ENCODE measurements at places on chromosomes 5 and 9.

- no peak for DNase-seq
Measured at GRCh38 chr9:125612616-125613015, 94.4 kb downstream of the MAPKAP1 start.

- DNase-seq: peak; percentile 92
Measured at GRCh38 chr5:150595466-150596031, 44.9 kb upstream of the SYNPO start.

DNA sequence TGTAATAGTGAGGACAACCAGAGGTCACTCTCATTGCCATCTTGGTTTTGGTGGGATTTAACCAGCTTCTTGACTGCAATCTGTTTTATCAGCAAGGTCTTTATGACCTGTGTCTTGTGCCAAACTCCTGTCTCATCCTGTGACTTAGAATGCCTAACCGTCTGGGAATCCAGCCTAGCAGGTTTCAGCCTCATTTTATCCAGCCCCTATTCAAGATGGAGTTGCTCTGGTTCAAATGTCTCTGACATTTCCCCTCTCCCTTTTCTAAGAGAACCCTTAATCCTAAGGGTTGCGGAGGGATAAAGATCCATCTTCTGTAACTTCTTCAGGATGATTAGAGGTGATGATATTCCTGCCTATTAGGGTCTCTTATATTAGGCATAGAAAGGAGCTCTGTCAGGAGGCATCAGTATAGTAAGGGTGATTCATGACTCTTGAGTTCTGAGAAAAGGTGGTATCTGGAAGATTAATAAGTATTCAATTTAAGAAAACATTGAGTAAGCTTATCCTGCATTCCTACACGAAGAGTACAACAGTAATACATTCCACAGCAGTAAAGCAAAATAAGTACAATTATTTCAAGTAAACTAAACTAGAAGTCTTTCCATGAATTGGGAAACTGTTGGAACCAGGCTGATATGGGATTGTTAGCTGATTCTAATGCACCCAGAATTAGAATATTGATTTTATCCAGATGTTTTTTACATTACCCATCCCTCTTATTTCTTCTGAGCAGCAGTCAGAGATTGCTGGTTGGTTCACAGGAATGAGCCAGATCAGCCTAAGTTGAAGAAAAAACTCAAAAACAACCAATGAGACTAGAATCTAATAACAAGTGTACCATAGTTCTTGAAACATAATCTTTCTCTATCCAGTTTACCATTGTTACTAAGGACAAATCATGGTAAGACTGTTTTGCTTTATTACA, 39.9 kb downstream of the SHC3 start:
- peak; percentile 84 for DNase-seq

DNA sequence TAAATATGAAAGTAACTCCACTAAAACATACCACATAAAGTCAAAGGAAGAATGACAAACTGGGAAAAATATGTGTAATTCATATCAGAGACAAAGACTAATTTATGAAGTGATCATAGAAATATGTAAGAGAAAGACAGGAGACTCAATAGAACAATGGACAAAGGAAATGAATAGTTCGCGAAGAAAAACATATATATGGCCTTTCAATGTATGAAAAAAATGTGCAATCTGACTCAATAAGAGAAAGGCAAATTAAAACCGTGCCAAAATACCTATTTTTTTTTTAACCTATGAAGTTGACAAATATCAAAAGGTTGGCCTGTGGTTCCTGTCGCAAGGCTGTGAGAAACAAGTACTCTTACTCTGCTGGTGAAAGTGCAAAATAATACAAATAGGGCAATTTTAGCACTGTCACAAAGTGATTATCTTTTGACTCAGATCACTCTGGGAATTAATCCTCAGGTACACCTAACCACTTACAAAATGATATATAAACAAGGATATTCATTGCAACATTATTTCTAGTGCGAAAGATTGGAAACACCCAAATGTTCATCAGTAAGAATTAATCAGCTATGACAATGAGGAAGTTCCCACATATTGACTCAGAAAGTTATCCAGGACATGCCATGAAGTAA, 3.7 kb downstream of the C9 start:
- peak; percentile 32 for DNase-seq

DNA sequence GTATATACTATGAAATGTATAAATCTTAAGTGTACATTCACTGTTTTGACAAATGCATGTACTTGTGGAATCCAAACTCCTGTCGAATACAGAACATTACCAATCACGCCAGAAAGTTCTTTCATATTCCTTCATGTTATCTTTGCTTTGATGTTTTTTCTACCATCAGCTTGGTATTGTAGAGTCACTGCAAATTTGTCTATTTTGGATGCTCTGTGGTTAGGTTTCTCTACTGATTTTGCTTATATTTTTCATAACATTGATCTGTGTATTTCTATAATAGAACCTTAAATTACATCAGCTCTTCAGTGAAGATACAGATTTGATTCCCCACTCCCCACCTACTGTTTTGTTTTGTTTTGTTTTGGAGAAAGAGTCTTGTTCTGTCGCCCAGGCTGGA, 30.8 kb downstream of the HABP4 start:
- no peak for DNase-seq

DNA sequence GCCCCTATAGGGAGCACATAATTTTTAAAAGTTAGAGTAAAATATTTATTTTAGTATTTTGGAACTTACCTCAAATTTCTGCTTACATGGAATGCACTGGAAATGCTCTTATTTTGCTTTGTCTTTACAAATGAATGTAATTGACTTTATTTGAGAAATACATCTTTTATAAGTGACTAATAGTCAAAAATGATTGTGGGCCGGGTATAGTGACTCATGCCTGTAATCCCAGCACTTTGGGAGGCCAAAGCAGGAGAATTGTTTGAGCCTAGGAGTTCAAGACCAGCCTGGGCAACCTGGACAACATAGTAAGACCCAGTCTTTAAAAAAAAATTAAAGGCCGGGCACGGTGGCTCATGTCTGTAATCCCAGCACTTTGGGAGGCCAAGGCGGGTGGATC, 5.8 kb downstream of the HMGCR start:
- no peak for DNase-seq

Data from astrocyte (in vitro differentiated cells and primary cell).